ENCODE measurements at places on chromosomes 2 and 18. TPM values are rescaled to one million over a fixed set of nuclear protein-coding genes. Genes with fewer than 3 reads are reported as not detected.

CXCR1 gene
- not detected for total RNA-seq

PARD6G gene
- 8.8 TPM for total RNA-seq

SLC14A1 gene
- total RNA-seq, result not detected

ARMC9 gene
- total RNA-seq, result 23.0 TPM

IL1RL1 gene
- total RNA-seq, result not detected

SMYD1 gene
- total RNA-seq, result 0.77 TPM

CNDP1 gene
- total RNA-seq, result 0.51 TPM

MDH1B gene
- 2.2 TPM for total RNA-seq

UGT1A5 gene
- not detected for total RNA-seq

EHD3 gene
- total RNA-seq, result 3.1 TPM

IL37 gene
- total RNA-seq, result not detected

ASTL gene
- not detected for total RNA-seq

AOX1 gene
- 0.61 TPM for total RNA-seq

UGT1A4 gene
- total RNA-seq, result not detected

ST3GAL5 gene
- 70.8 TPM for total RNA-seq

FAM124B gene
- total RNA-seq, result not detected

EPB41L3 gene
- total RNA-seq, result 107 TPM

MAPK4 gene
- total RNA-seq, result 55.8 TPM

DOK6 gene
- 2.4 TPM for total RNA-seq

CYTIP gene
- not detected for total RNA-seq

VIT gene
- not detected for total RNA-seq

CNGA3 gene
- not detected for total RNA-seq

VWA3B gene
- not detected for total RNA-seq

BMP10 gene
- total RNA-seq, result not detected

CDK5R2 gene
- total RNA-seq, result 0.24 TPM

TMEM178A gene
- 0.80 TPM for total RNA-seq

GPR39 gene
- total RNA-seq, result 0.32 TPM

NDUFB3 gene
- total RNA-seq, result 184 TPM

NYAP2 gene
- total RNA-seq, result not detected

MRO gene
- 3.1 TPM for total RNA-seq

HOXD4 gene
- 3.6 TPM for total RNA-seq

LRRC30 gene
- not detected for total RNA-seq

MTLN gene
- total RNA-seq, result 62.8 TPM

DHRS9 gene
- not detected for total RNA-seq

Data from SK-MEL-5 (cell line).